Activated CD4-positive, CD25-positive, alpha-beta regulatory T cell (primary cell): ENCODE measurements at places on chromosomes 7 and 10.

- no peak for DNase-seq
Measured at GRCh38 chr7:2924866-2925840, 81.0 kb upstream of the GNA12 start.

- DNase-seq: no peak
Measured at GRCh38 chr10:24670964-24671670, 52.6 kb downstream of the ARHGAP21 start.

DNA sequence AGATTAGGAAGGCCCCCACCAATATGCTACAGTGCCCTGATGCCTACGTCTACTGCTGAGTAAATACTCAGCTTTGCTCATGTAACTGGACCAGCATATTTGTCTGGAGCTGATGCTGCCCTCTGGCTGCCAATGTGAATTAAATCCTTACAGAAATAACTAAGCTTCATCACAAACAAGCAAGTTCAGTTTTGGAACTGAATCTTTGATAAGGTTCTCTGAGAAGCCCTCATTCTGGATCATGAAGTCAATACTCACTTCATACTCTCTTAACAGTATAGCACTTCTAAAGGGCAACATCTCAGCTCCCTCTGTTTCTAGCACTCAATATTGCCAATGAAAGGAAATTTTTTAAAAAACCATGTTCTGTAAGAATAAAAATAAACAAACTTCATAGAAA lies 246.7 kb downstream of the ETV1 start:
- DNase-seq: no peak

DNA sequence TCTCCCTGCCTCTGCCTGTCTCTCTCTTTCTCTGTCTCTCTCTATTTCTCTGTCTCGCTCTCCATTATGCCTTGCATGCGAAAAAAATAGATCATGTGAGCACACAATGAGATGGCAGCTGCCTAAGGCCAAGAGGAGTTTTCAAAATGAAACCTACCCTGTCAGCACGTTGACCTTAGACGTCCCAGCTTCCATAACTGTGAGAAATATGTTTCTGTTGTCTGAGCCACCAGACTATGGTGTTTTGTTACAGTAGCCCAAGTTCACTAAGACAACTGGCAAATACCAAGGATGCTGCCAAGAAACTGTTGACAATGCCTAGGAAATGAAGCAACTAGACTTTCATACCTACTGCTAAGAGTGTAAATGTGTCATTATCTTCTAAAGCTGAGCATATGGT lies 70.6 kb upstream of the PLXDC2 start:
- DNase-seq: no peak

GRCh38 chr10:118583611-118584010 lies 11.8 kb downstream of the PRLHR start:
- DNase-seq: no peak

GRCh38 chr7:28645866-28646265 lies 233.5 kb downstream of the CREB5 start:
- no peak for DNase-seq

- DNase-seq: no peak
Measured at GRCh38 chr10:78386509-78386908, 352.8 kb downstream of the RPS24 start.

- DNase-seq: no peak
Measured at GRCh38 chr10:35516102-35516670, 89.0 kb upstream of the GJD4 start.
